Stimulated activated memory B cell treated with anti-CD40 and anti-IgM and Interleukin-4, amounts not matched to agents 10 μg/mL and 1 μg/mL and 100 μg/mL, for 72 hours (primary cell): ENCODE measurements at places on chromosomes 3 and 15.

- no peak for ATAC-seq
Measured at GRCh38 chr3:81154611-81155143, 606.8 kb downstream of the GBE1 start.

DNA sequence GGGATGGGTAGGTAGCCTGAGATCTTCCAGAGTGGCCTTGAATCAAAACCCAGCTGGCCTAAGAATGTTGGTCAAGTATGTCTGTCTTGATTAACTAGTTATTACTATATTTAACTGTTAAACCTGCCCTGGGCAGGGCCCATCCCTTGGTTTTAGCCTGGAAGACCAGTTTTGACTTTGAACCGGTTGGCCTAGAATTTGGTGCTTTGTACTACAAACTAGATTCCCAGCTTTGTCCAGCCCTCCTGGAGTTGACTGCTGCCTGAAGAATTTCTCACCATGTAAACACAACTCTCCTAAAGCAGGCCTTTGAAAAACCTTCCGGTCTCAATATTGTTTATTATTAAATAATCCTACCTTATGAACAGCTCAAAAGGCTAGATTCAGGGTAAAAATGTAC is 16.0 kb downstream of the C15orf62 start:
- ATAC-seq, result no peak

DNA sequence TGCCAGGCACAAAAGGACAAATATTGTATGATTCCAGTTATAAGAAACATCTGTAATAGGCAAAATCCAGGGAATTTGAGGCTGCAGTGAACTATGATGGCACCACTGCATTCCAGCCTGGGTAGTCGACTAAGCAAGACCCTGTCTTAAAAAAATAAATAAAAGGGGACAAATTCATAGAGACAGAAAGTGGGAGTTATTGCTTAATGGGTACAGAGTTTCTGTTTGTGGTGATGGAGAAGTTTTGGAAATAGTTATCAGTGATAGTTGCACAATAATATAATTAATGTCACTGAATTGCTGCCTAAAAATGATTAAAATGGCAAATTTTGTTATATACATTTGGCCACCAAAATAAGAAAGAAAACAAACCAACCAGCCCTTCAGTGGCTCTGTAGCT is 27.6 kb upstream of the CNBP start:
- no peak for ATAC-seq

DNA sequence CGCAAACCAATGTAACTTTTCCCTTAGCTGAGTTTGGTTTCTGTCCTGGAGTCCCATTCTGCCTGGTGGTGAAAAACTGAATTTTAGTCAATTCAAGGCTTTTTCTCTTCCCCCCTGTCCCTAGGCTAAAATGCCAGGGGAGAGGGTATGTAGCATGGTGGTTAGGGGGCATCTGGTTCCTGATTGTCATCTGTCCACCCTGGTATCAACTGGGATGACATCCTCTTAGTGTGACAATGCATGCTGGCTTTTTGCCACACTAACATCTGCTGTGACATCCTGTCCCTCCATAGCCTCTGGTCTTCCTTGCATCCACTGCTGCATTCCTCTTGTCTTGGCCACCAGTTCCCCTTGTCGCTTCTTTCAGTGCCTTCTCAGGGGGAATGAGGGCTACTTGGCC is 73.7 kb downstream of the ABHD5 start:
- no peak for ATAC-seq

DNA sequence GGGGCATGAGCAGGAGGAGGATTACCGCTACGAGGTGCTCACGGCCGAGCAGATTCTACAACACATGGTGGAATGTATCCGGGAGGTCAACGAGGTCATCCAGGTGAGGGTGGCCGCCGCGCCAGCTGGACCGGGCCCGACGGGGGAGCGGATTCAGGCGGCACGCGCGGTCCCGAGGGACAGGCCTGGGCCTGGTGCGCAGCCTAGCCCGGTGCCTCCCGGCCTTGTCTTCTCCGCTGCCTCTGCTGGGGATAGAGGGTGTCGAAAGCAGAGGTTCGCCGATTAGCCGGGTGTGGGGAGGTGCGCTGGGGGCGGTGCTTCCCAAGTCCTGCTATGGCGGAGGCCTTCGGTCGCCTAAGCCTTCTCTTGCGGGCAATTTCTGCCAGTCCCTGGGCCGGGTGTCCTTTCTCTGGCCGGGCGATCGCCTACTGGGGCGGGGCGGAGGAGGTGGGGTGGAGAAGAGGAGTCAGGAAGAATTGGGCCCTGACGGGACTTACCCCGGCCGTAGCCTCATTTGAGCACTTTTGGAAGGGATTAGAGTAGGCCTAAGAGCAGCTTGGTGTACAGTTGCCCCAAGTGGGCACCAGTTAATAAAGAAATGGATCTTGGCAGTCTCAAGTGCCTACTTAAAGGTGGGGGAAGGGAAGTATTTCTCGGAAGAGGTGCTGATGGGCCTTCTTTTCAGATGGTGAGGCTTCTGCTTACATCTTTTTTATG is 940 bp downstream of the ARIH1 start:
- ATAC-seq, result peak; percentile 82

DNA sequence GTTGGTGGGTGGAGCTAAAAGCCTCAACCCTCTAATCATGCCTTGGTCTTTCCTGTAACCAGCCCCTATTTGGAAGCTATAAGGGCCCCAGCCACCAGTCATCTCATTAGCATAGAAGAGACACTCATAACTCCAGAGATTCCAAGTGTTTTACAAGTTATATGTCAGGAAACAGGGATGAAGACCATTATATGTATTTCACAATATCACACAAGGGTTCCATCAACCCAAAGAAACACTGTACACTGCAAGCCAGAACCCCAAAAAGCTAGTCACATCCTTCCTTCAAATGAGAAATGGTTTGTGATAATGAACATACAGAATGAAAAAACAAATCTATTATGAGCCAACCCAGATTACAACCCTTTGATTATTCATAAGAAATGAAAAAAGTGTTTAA is 175.7 kb downstream of the PDE8A start:
- ATAC-seq, result no peak

DNA sequence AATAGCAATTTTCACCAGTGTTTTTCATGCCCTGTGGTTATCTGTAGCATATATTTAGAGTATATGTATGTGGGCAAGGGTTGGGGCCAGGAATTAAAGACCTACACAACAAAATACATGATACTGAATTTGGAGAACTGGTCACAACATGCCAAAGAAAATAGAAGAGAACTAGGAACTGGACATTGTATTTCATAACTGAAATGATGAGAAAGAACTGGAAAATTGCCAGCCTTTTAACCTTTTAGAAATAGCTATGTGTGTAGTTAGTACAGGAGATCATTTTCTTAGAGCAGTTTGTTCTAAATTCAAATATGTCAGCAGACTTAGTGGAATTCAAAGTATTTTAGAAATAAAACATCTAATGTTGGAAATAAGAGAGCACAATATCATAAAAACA is 227.1 kb upstream of the CGNL1 start:
- ATAC-seq, result no peak

- no peak for ATAC-seq
Measured at GRCh38 chr3:48057521-48057920, 41.3 kb upstream of the MAP4 start.
